ENCODE measurements at places on chromosomes 1 and 21. TPM values are rescaled to one million over a fixed set of nuclear protein-coding genes. Genes with fewer than 3 reads are reported as not detected.
A peak's percentile ranks its signal among the peaks of the same experiment; 100 is the strongest.

- peaks cover 5% of the 10 kb centered on the region for H3K36me3 ChIP-seq
- peaks cover 6% of the 10 kb centered on the region for H3K4me1 ChIP-seq
- H3K27me3 ChIP-seq, result no peaks in the 10 kb centered on the region
- H3K4me3 ChIP-seq, result no peak overlapping the region
- DNase-seq, result no peak
- H3K27ac ChIP-seq, result no peak overlapping the region
Observed at GRCh38 chr1:151277249-151277648, 4.8 kb upstream of the ZNF687 start.

DNA sequence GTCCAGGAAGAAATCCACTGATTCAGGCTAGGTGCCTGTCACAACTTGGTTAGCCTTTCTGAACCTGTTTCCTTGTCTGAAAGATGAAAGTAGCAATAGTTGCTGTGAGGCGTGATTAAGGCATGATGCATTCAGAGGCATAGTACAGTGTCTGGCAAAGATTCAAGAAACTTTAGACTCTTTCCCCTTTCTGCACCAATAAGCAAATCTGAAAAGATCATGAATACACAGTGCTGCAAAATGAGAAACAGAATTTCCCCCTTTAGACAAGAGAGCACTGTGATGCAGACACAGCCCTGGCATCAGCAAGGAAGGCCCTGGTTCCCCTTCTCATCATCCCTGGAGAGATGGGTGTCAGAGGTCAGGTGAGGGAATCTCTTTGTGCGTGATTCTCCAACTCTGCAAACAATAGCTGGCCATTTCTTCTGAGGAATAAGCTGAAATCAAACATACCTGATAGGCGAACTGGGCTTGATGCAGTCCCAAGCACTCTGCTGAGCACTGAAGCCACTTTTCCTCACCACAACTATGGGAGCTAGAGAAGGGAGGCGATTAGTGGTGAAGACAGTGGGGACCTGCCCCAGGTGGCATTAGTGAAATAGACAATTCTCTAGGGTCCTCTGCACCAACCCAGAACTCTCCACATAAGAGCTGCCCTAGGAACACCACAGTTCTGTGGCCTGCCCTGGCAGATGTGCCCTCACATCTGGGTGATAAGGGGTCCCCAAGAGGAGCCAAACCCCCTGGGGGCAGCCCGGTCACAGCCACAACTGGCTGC, 41.7 kb downstream of the ITPKB start:
- H3K4me1 ChIP-seq, result peaks cover 16% of the 10 kb centered on the region
- DNase-seq, result no peak
- H3K4me3 ChIP-seq, result no peak overlapping the region
- peak overlapping the region; percentile 12 for H3K27ac ChIP-seq
- H3K36me3 ChIP-seq, result peaks cover 2% of the 10 kb centered on the region
- H3K27me3 ChIP-seq, result no peaks in the 10 kb centered on the region

GRCh38 chr1:41670217-41670957, 185.9 kb upstream of the EDN2 start:
- H3K27me3 ChIP-seq, result no peaks in the 10 kb centered on the region
- peaks cover 74% of the 10 kb centered on the region for H3K4me1 ChIP-seq
- no peak overlapping the region for H3K4me3 ChIP-seq
- peak overlapping the region; percentile 47 for H3K27ac ChIP-seq
- no peak for DNase-seq
- H3K36me3 ChIP-seq, result no peaks in the 10 kb centered on the region

The LGR6 gene
- 1.4 TPM for total RNA-seq

The DNM3 gene
- 23.7 TPM for total RNA-seq

- no peak for DNase-seq
- H3K4me1 ChIP-seq, result peaks cover 5% of the 10 kb centered on the region
- no peak overlapping the region for H3K4me3 ChIP-seq
- H3K36me3 ChIP-seq, result peaks cover 2% of the 10 kb centered on the region
Observed at GRCh38 chr1:87451229-87451920, 122.7 kb downstream of the LMO4 start.

Measured in chondrocyte (in vitro differentiated cells).